ENCODE measurements at places on chromosomes 7 and 10.

DNA sequence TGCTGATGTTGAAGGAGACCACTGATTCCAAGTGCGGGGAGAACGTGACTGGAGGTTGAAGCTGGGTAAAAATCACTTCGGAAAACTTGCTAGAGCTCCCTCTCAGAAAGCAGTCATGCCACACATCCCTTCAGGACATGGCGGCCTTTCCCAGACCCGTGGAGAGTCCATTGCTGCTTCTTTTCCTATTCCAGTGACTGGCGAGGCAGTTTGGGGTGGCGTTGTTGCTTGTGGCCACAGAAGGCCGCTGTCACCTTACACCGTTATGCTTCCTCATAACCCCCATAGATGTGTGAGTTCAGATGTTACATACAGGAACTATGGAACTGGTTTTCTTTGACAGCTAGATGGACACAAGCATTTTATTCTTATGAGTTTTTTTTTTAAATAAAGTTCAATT is 235.6 kb upstream of the POM121L12 start:
- no peak overlapping the region for H3K4me3 ChIP-seq
- H3K36me3 ChIP-seq: no peaks in the 10 kb centered on the region
- no peaks in the 10 kb centered on the region for H3K4me1 ChIP-seq
- H3K27ac ChIP-seq: no peak overlapping the region

- peak within 1 kb of the TSS; percentile 87 for H3K27ac ChIP-seq
- peaks cover 45% of the 10 kb centered on the region for H3K4me1 ChIP-seq
- H3K36me3 ChIP-seq: peaks cover 7% of the 10 kb centered on the region
- H3K4me3 ChIP-seq: peak within 1 kb of the TSS; percentile 89
- peak; percentile 35 for DNase-seq
These were observed at the start of gene TRRAP for GRCh38 chr7:98878365-98879197. TSS of gene TRRAP (plus strand) at chr7:98878532. CDS start at chr7:98881151, 2,619 bp downstream.

GRCh38 chr7:93120592-93121549 is 3.1 kb upstream of the SAMD9 start:
- DNase-seq: no peak
- H3K36me3 ChIP-seq: no peaks in the 10 kb centered on the region
- H3K27ac ChIP-seq: no peak overlapping the region
- H3K4me3 ChIP-seq: no peak overlapping the region
- peaks cover 10% of the 10 kb centered on the region for H3K4me1 ChIP-seq
- no peaks in the 10 kb centered on the region for H3K27me3 ChIP-seq

GRCh38 chr10:129870961-129871621 is 93.0 kb downstream of the EBF3 start:
- peaks cover 8% of the 10 kb centered on the region for H3K4me1 ChIP-seq
- H3K36me3 ChIP-seq: no peaks in the 10 kb centered on the region
- DNase-seq: no peak
- H3K4me3 ChIP-seq: no peak overlapping the region
- peaks cover 19% of the 10 kb centered on the region for H3K27me3 ChIP-seq
- H3K27ac ChIP-seq: no peak overlapping the region

- no peak overlapping the region for H3K27ac ChIP-seq
- H3K36me3 ChIP-seq: no peaks in the 10 kb centered on the region
- no peak for DNase-seq
- no peak overlapping the region for H3K4me3 ChIP-seq
- H3K27me3 ChIP-seq: no peaks in the 10 kb centered on the region
- H3K4me1 ChIP-seq: no peaks in the 10 kb centered on the region
These were observed 65.9 kb upstream of the NEBL start for GRCh38 chr10:20963056-20963455.

- H3K27ac ChIP-seq: no peak overlapping the region
- H3K27me3 ChIP-seq: no peaks in the 10 kb centered on the region
- H3K4me3 ChIP-seq: no peak overlapping the region
- H3K4me1 ChIP-seq: no peaks in the 10 kb centered on the region
- no peak for DNase-seq
These were observed 137.7 kb downstream of the ZMIZ1 start for GRCh38 chr10:79206300-79207095.

DNA sequence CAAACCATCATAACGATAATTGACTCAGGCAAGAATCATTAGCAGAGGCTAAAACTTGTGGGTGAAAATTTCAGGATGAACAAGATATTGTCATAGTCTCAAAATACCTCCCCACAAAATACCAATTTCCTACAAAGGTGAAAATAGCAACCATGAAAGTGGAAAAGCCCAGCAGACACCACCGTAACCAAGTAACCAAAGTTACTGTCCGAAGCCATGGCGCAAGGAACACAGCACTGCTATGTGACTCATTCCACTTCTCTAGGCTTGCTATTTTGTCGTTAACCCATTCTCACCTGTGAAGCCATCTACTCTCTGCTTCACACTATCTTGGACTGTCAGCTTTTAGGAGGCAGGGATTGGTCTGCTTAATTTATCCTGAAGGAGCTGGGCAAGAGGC is 113.8 kb upstream of the CACUL1 start:
- no peak overlapping the region for H3K27ac ChIP-seq
- peaks cover 14% of the 10 kb centered on the region for H3K4me1 ChIP-seq
- H3K36me3 ChIP-seq: no peaks in the 10 kb centered on the region
